ENCODE measurements at places on chromosomes 1 and 21. TPM values are rescaled to one million over a fixed set of nuclear protein-coding genes. Genes with fewer than 3 reads are reported as not detected.

DNA sequence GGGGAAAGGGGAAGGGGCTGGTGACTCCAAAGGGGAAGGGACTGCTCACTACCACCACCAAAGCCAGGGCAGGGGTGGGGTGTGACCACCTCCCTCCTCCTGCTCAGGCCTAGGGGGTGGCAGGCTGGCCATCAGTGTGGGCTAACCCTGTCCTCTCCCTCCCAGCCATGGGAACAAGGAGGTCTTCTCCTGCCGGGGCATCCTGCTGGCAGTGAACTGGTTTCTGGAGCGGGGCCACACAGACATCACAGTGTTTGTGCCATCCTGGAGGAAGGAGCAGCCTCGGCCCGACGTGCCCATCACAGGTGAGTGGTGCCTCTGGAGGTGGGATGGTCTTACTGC, 5.7 kb downstream of the ZC3H12A start:
- peaks cover 8% of the 10 kb centered on the region for H3K4me1 ChIP-seq
- no peak for DNase-seq
- H3K27ac ChIP-seq = no peak overlapping the region
- peaks cover 19% of the 10 kb centered on the region for H3K36me3 ChIP-seq

Gene SLC6A17
- 0.06 TPM for total RNA-seq

Gene TMEM52
- 7.1 TPM for total RNA-seq

Gene ALG14
- total RNA-seq = 4.1 TPM

Gene CLIC6
- not detected for total RNA-seq

All from cardiac muscle cell (in vitro differentiated cells and primary cell).